ENCODE measurements at places on chromosomes 3 and 15.

- no peak for DNase-seq
These were observed 210.4 kb downstream of the ERC2 start for GRCh38 chr3:56257826-56258225.

- no peak for DNase-seq
These were observed 139.1 kb upstream of the RAD18 start for GRCh38 chr3:9102240-9102981.

- no peak for DNase-seq
These were observed 28.7 kb downstream of the ARID3B start for GRCh38 chr15:74569731-74570070.

GRCh38 chr15:89446255-89446891 lies 50.0 kb downstream of the RHCG start:
- no peak for DNase-seq

DNA sequence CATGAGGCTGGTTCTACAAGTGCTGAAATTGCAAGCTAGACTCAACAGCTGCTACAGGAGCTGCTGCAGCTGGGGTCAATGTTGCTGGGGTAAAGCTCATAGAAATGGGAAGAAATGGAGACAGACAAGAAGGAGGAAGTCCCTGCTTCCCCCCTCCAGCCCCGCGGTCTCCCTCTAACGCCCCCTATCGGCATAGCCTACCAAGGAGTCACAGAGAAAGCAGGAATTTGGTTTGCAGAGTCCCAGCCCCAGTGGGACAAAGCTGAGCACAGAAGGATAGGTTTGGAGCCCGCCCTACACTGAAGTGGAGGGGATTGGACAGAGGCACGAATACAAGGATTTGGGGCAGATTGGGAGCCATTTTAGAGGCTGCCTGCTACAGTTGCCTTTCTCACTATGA lies 176.9 kb upstream of the ANKRD28 start:
- DNase-seq: no peak

GRCh38 chr15:30954674-30955073 lies 36.8 kb downstream of the MTMR10 start:
- DNase-seq: no peak

DNA sequence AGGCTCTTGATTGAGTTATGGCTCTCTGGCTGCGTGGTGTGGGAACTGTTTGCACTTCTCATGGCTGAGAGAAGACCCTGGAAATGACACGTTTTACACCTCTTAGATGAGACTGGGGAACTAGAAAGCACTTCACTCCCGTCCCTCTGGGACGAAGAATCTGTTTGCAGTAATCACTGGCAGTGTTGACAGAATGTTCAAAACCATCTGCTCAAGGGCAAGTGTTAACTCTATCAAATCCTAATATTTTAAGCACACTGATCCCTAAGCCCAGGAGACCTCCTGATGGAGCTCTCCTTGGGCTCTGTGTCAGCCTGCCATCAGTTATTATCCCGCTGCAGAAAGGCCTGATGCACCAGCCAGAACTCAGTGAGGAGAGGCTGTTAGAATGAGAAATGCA lies 323.8 kb upstream of the DNAJC19 start:
- DNase-seq: no peak

- DNase-seq: no peak
These were observed 119.7 kb upstream of the IGSF10 start for GRCh38 chr3:151580591-151580990.

- no peak for DNase-seq
These were observed 6.3 kb downstream of the ACAA1 start for GRCh38 chr3:38130631-38131065.

GRCh38 chr15:57217778-57218598 lies 158.3 kb upstream of the CGNL1 start:
- DNase-seq: no peak
